Stimulated activated CD4-positive, alpha-beta T cell treated with anti-CD3 and anti-CD28 coated beads, Interleukin-4, amount 100 ng/mL, for 4 hours (primary cell): ENCODE measurements at places on chromosomes 1 and 21.

- no peak for DNase-seq
These were observed 31.8 kb upstream of the PDC start for GRCh38 chr1:186492531-186493291.

DNA sequence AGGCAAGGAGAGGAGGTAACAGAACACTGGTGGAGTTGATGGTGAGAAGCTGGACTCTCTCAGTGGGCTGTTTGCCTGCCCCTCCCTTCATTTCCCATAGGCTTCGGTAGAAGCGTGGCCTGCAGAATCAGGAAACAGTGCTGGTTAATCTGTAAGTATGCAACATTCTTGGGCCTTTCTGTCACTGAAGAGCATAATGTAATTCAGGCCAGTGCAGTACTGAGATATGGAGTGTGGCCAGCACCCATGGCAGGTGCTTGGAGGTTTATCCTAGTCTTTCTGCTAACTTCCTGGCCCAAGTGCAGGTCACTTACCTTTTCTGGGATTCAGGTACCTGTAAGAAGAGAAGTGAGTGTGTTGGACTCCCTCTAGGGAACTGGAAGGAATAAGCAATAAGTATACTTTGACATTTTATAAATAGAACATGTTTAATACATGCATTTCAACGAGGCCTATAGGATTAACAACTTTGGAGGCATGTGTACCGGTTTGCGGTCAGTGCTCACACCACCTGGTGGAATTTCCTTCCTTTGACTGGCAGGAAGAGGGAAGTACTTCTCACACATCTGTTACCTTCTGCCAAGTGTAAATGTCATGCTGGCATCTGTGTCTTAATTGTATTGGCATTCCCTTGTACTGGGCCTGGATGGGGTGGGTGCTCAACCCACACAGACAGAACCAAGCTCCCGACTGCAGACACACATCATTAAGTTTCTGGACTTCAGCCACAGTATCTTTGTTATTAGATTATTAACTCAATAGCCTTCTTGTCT lies 105.5 kb downstream of the KIF26B start:
- no peak for DNase-seq

- no peak for DNase-seq
These were observed 376.5 kb downstream of the ADGRL2 start for GRCh38 chr1:82177192-82177591.

DNA sequence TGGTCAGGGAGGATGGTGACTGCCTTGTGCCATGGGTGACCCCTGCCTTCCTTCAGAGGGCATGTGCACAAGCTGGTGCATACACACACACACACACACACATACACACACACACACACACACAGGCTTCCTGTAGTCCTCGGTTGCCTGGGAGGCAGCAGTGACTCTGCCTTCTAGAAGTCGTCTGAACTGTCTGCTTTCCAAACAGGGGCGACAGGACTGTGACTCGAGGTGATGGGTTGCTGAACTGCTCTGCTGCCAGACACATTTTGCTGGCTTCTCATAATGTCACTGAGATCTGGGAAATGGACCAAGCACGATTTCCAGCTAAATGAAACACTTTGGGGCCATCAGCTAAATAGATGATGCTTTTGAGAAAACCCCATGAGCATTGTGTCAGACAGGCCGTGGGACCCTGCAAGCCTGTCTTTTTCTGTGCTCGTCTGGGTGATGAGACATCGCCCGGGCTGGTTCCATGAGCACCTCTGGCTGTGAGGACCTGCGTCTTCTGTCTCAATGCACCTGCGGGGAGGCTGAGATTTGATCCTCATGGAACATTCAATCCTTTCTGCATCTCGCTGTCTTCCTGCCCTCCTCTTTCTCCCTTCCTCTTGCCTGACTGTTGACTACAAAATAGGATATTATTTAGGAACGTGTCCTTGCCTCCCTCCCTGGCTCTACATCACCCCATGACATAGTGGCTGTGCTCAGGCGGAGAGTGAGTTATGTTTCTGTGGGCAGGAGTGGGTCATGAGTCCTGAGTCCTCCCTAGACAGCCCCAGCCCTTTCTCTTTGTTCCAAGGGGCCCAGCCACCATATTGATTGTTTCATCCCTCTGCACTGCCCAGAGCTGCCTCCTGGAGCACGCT lies 436.8 kb downstream of the CAMTA1 start:
- no peak for DNase-seq

- peak; percentile 49 for DNase-seq
These were observed 3.1 kb downstream of the SMIM1 start for GRCh38 chr1:3775490-3776230.

GRCh38 chr1:58660105-58660504 lies 39.8 kb downstream of the MYSM1 start:
- no peak for DNase-seq

DNA sequence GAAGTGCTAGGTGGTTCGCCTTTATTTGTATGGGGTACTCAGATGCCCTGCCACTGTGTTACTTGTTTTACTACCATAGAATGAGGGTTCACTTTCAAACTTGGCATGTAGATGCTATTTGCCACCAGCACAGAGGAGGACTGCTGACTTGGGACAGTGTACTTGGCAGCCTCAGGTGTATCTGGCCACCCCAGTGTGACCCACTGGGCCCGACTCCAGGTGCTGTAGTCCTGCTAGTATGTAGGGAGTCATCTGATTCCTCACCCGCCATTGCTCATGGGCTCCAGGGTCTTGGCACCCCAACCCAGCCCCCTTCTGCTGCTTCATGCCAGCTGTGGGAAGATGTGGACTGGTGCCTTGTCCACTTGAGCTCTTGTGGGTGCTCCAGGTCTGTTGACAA lies 40.0 kb downstream of the ZNF678 start:
- no peak for DNase-seq

DNA sequence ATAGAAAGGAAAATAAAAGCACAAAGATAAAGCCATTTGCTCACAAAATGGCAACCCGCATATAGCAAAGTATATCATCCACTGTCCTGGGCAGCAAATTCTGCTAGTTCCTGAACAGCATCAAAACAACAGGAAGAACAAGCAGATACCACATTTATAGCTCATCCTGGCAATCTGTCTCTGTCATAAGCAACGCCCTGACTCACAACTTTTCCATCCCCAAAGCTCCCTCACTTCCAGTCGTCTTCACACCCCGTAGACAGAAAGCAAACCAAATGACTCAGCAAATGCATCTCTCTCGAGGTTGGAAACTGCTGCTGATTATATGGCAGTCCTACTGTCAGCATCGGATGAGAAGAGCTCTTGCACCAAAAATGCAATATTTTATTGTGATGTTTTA lies 65.8 kb downstream of the AK5 start:
- peak; percentile 36 for DNase-seq

DNA sequence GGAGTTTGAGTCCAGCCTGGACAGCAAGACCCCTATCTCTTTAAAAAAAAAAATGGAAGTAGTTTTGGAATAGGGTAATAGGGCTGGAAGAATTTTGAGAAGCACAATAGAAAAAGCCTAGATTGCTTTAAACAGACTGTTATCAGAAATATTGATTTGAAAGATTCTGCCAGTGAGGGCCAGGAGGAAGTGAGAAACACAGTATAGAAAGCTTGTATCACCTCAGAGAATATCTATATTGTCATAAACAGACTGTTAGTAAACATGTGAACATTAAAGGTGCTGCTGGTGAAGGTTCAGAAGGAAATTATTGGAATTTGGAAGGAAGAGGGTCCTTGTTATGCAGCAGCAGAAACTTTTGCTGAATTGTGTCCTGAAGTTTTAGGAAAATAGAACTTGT lies 24.8 kb upstream of the PSEN2 start:
- DNase-seq, result no peak
